ENCODE measurements at places on chromosomes 12 and 14.

DNA sequence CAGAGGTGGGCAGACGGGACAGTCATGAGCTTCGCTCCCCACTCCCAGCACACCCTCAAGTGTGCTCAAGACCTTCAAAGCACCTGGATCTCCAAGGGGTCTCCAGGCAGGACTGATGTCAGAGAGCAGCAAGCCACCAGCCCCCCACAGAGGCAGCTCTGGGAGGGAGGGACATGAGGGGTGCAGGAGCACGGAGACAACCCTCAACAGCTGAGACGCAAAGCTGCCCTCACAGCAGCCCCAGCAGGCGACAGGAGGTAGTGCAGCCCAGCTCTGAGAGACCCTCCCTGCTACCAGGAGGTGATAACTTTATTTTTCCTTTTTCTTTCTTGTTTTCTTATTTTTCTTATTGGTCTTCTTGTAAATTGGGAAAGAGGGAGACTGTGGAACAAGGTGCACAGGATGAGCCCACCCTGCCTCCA, 17.9 kb downstream of the SIVA1 start:
- DNase-seq = peak; percentile 56

DNA sequence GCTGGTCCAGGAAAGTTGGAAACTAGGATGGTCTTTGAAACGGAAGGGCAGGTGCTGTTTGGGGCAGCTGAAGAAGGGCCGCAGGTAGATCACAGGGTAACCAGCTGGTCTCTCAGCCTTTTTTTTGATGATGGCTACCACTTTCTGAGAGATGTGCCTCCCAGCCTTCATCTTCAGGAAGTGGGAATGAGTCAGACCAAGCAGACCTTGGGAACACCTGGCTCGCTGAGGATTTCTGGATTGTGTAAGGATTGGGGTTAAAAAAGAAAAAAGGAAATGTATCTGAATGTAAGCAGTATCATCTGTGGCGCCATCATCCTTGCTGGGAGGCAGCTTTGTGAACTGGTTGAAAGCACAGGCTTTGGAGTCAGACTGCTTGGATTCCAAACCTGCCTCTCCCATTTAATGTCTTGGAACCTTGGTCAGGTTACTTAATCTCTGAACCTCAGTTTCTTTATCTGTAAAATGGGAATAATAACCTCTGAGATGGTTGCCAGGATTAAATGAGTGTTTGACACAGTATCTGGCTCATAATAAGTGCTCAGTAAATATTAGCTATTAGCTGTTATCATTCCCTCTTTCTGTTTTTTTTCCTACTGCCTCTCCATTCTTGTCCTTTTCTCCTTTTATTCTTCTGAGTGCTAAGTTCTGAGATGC, 1.7 kb downstream of the PRPF40B start:
- DNase-seq = no peak

DNA sequence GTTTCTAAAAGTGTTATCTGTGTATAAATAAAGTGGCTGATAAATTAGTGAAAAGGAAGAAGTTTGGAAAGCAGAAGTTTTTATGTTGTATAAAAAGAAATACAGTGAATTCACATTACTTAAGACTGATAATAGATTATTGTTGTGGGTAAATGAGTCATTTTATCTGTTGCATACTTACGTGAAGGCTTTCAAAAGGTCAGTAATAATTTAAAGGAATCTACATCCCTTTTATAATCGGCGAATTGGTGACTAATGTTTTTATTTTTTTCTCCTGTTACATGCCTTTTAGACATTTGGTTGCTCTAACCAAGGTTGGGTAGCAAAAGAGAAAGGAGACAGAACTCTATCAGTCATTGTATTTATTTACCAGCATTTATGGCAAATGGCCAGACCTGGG, 155.9 kb downstream of the SLC41A2 start:
- DNase-seq = no peak

GRCh38 chr12:117119592-117120198, 20.5 kb upstream of the TESC start:
- no peak for DNase-seq

DNA sequence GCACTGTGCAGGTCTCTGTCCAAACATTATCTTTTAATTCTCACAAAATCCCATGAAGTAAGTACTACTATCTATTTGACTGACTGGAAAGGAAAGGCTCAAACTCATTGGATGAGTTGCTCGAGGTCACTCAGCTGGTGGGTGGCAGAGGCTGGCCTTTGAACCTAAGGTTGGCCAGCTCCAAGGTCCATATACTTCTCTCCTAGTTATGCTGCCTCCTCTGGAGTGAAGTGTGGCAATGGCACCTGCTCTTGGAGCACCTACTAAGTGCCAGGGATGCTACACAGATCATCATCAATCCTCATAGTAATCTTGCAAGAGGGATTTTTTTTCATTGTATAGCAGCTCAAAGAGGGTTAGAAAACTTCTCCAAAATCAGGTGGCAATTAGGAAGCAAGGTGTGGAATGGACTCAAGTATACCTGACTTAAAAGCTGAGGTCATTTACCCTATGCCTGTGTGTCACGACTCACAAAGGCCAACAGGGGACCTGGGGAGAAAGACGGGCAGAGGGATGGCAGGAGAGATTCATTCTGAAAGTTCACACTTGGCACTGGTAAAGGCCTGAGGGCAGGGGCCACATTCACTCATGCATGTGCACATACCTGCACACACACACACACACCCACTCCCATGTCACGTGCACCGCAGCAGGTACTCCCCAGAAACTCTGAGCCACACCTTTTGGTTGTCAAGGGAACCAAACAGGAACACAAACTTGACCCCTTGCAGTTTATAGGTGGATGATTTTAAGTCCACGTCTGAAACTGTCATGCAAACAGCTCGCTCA, 146.4 kb downstream of the FOXN3 start:
- no peak for DNase-seq

GRCh38 chr12:118060301-118061010, 523 bp downstream of the WSB2 start:
- no peak for DNase-seq

DNA sequence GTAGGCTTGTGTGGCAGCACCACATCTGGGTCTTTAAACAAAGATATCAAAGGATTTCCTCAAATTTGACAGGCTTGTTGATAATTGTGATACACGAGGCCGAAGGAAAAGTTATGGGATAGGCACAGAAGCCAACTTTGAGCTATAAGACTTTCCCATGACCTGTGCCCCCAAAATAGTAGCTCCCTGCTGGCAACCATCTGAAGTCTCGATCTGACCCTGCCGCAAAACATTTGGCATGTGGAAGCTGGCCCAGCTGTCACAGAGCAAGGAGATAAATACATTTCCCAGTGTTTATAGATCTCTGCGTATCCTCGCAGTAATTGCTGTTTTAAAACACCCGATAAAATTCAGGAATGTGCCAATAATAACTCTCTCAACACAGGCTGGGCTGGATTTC, 26.4 kb upstream of the RGS6 start:
- DNase-seq = no peak

- DNase-seq = no peak
These were observed 49.2 kb upstream of the PTHLH start for GRCh38 chr12:28021704-28022103.

DNA sequence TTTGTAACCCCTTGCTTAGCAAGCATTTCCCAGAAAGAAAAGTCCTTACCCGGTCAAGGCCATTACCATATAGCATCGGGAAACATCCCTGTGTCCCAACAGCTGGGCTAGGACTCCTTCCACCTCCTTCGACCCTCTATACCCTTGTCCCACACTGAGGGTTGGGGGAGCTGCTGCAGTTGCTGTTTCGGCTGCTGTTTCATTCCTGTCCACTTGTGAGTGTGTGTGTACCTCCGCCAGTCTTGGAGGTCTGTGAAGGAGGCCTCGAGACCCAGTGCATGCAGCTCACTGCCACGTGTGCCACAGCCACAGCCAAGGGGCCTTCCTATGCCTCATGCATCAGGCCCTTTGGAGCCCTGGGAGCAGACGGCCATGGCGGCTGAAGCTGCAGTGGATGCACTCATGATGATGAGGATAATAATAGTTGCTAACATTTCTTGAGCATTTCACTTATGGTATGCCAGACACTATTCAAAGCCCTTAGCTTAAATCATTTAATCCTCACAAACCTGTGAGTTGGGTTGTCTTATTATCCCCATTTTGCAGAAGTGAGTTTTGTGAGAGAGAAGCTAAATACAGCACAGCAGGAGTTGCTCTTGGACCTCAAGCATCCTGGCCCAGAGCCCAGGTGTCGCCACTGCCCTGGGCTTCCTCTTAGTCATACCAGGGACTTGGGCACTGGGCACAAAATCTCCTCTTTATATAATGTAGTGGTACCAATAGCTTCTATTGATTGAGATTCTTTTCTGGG, 156.5 kb downstream of the PRKCH start:
- peak; percentile 73 for DNase-seq
